ENCODE measurements at places on chromosomes 2 and 18.

- DNase-seq: no peak
Measured at GRCh38 chr2:146037334-146037870, 1517.5 kb upstream of the ZEB2 start.

DNA sequence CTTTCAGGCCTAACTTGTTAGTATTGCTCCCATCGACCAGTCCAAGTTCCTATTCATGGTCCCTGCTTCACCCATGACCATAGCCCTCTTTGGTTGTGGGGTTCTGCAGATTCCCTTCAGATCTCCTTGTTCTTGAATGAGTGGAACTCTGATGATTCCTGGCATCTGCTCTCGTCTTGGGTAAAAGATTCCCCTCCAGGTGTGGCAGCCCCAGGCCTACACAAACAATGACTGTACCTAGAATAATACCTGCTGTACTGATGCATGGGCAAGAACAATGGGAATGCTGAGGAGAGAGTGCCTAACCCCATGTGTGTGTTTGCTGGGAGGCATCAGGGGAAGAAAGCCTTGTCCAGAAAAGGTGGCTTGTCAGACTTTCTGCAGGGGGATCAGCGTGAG, 39.2 kb upstream of the MRPL19 start:
- DNase-seq: no peak

DNA sequence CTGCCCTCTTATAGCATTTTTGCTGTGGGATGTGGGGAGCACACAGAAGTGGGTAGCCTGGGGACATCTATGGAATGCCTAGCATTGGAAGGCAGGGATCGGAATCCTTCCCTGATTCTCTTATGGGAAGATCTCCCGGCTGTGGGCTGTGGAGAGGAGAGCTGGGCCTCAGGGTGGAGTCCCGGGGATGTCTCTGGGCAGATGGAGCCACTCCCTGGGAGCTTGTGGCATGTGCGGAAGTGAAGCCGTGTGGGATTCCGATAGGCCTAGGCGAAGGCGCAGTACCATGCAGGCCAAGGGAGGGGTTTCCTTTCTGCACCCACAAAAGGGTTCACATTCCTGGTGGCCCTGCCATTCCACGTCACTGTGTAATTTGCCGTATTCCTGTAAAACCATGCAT, 87.9 kb downstream of the GLI2 start:
- no peak for DNase-seq

DNA sequence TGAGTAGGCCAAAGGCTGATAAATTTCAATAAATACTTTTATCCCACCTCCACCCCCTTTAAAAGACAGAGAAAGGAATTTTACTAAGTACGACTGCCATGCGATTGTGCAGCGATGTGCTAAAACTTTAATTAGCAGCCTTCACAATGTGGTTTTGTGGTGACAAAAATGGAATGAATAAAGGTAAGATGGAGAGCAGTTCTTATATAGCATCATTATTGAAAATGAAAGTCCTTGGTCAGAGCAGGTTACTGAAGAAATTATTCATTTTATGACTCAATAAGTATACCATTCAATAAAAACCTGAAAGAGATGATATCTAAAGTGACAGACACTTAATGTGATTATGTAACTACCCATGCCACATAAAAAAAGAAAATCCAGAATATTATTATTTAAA, 33.2 kb upstream of the MTIF2 start:
- DNase-seq: no peak

- no peak for DNase-seq
Measured at GRCh38 chr2:121351521-121352318, 66.7 kb upstream of the TFCP2L1 start.

- no peak for DNase-seq
Measured at GRCh38 chr18:44090453-44090852, 590.2 kb upstream of the SETBP1 start.

- DNase-seq: no peak
Measured at GRCh38 chr2:216714376-216714775, 19.0 kb upstream of the IGFBP5 start.

- no peak for DNase-seq
Measured at GRCh38 chr18:41227993-41228392, 727.0 kb upstream of the PIK3C3 start.

DNA sequence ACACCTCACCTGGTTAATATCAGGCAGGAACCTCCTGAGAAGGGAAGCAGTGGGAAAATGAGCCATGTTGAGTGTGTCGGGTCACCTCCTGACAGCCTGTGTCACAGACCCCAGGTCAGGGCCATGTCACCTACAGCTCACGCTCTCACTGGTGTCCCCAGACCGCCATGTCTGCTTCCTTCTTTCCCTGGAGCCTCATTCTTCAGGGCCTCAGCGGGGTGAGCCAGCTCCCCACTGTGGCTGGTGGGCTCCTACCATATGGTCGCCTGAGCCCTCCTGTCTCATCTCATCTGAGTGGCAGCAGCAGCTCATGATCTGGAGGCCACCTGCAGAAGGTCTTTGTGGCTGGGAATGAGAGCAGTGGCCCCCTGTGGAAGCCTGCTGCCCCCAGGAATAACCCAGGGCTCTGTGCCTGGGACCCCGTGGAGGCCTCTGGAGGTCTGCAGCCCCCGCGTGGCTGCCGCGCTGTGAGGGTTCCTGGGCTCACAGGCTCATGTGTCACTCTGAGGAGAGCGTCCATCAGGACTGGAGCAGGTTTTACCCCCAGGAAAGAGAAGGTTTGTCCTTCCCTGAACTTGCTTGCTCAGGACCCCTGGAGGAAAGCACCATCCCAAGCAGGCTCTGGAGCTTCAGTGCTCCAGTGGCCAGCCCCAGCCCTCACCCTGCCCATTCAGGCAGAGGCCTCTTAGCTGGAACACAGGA, 56.4 kb downstream of the FAM168B start:
- no peak for DNase-seq

All from stimulated activated CD4-positive, alpha-beta T cell treated with anti-CD3 and anti-CD28 coated beads, Interleukin-1b, Interleukin-23, amount 100 ng/mL, for 1 hour (primary cell).